ENCODE measurements at places on chromosomes 4 and X.

GRCh38 chr4:37605843-37606565 is 80.2 kb downstream of the RELL1 start:
- no peak for DNase-seq

GRCh38 chrX:83535417-83536196 is 27.5 kb downstream of the POU3F4 start:
- no peak for DNase-seq

- DNase-seq = no peak
These were observed 83.3 kb downstream of the DDIT4L start for GRCh38 chr4:100106982-100107381.

DNA sequence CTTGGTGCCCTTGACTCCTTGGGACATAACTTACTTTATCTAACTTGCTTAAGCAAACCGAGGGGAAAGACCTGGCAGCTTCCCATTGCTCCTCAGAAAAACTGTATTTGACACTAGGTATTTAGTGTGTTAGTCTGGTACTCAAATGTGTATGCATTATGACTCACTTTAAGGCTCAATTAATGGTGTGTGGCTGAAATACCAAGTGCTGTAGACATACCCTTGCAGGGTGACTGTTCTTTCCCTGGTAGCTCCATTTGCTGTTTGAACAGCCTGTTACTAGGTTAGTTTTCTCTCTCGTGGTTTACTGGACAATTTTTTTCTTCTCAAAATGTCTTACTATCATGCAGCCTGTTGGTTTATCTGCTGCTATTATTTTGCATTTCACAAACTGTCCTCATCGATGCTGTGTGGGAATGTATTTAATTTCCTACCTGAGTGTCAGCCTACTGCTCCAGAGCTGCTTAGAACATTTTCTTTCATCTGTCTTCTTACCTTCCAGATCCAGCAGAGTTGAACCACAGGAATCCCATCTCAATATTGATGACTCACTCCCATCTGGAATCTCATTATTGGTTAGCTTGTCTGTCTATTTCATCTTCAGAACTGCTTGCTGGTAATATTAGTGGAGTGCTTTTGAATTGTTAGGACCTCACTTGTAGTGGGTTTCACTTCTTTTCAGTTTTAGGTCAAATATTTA is 158.0 kb upstream of the FAT1 start:
- DNase-seq = no peak

GRCh38 chr4:144799486-144799885 is 153.5 kb downstream of the HHIP start:
- DNase-seq = no peak

DNA sequence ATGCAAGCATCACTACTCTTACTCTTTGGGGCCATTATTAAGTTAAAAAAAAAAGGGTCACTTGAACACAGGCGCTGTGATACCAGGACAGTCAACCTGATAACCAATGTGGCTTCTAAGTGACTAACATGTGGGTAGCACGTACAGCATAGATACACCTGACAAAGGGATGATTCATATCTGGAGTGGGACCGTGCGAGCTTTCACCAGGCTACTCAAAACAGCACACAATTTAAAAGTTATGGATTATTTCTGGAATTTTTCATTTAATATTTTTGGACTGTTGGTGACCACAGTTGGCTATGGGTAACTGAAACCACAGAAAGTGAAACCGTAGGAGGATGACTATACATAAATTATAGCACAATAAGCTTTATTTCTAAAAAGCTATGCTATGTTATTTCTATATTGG is 113.8 kb upstream of the STIM2 start:
- no peak for DNase-seq

DNA sequence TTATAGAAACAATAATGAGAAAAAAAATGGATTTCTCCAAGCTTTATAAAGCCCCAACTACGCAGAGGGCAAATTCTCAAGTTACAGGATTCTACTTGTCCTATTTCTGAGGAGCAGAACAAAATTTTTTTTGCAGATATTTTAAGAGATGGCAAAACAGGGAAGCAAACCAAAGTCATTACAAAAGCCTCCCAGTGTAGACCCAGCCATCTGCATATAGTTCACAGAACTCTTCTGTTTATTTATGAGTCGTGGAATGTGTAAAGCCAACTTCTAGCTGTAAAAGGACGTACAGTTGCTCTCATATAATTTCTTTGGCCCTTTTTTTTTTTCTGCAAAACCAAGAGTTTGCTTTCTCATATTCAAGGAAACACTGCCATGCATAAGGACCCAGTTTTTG is 120.4 kb downstream of the PCDH7 start:
- no peak for DNase-seq
